ENCODE measurements at places on chromosomes 3 and 15.

- DNase-seq: no peak
These were observed 748.4 kb upstream of the GRM7 start for GRCh38 chr3:6112546-6112945.

- DNase-seq: no peak
These were observed 33.4 kb upstream of the PSMD6 start for GRCh38 chr3:64056606-64057180.

- no peak for DNase-seq
These were observed 229.2 kb downstream of the SQOR start for GRCh38 chr15:45863881-45864580.

DNA sequence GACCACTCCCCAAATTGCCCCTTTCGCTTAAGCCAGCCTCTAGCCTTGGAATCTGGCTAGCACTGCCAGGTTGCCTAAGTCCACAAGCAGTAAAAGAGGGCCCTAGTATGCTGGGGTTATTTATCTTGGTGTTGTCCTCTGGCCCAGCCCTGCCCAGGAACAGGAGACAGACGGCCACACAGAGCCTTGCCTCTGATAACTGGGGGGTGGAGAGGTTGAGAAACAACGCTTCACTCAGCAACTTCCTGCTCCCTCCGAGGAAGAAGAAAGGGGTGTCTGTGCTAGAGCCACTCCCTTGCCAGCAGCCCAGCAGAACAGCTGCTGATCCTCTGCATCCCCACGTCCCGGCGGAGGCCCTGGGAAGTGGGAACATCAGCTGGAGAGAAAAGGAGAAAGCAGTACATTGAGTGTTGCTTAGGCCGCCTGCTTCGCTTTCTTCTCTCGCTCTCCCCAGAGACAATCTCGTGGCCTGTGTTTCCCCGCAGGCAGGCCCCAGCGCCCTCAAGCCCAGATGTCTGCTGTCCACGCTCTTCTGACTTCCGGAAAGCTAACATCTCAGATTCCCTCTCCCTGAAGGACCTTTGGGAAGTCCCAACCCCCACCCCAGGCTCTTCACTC is 22.6 kb upstream of the C3orf70 start:
- peak; percentile 86 for DNase-seq

- DNase-seq: no peak
These were observed 69.5 kb upstream of the VGLL4 start for GRCh38 chr3:11713171-11713570.

- DNase-seq: no peak
These were observed 117.7 kb downstream of the CD47 start for GRCh38 chr3:107973152-107973551.

DNA sequence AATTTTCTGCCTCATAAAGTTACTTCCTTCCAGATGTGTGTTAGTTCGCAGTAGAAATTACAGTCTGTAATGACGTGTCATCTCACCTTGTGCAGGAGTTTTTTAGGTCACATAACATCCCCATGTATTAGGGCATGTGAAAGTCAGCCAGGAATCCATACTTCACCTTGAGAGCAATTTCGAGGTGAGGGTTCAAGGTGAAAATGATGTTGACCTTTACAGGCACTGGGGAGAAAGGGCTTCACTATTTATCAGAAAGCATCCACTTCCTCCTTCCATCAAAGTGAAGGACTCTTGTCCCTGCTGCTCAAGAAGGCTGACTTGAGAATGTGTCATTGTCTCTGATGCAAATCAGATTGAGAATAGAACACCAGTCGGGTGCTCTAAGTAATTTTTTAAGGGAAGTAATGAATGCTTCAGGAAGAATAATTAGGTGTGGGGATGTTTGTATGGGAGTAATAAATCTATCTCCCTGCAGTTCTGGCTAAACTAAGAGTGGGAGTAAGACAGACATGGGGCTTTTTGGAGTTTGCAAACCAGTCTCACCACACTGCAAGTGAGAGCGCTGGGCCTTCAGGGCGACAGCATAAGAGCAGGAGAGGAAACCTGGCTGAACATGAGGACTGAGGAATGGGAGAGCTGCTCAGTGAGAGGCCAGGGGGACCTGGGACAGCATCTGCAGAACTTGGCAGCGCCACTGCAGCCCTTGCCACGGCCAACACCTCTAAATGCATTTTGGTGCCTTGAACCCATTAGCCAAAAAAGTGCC is 85.9 kb upstream of the IL12A start:
- no peak for DNase-seq

- no peak for DNase-seq
These were observed 18.1 kb downstream of the POLG start for GRCh38 chr15:89316504-89316903.

- DNase-seq: no peak
These were observed 497.8 kb downstream of the NAALADL2 start for GRCh38 chr3:175356899-175357324.

DNA sequence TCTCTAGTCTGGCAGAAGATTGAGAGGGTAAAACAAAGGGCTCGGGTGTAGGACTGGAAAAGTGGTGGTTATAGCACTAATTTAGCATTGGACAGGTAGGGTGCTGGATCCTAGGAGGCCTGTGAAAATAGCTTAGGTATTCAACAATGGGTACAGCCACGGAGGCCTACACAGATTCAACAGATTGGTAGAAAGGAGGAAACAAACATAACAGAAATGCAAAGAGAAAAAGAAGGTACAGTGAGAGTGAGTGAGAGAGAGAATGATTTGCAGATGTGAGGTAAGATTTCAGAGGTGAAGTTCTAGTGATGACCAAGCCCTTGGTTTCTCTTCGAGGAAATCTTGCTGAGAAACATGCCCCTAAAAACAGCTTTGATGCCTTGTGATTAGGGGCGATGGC is 37.9 kb downstream of the ADIPOQ start:
- DNase-seq: no peak

DNA sequence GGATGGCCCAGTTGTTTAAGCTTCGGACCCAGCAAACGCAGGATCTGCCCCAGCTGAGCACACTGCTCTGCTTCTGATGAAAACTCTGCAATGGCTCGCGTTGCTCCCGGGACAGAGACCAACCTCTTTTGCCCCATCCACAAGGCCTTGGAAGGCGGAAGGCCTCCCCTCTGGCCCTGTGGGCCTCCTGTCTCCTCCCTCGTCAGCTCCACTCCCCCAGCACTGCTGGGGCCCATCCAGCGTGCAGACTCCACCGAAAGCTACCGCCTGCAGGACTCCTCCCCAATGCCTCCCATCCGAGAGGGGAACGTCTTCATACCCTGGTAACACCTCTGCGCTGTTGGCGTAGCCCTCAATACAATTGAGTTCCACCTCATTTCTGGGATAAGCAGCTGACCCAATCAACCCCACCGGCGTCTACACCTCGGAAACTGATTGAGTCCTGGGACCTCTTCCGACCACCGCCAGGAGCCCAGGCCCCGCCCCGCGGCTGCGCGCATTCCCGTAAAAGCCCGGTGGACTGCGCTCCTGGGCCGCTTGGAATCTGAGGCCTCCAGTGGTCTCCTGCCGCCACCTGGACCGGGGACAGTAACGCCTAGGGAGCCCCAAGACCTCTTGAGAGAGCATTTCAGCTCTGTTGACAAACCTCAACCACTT is at the start of gene PRR23E:
Gene PRR23E (plus strand): TSS at position 556 of the 657 bp plus-strand sequence. CDS start 3,555 bp downstream, outside the sequence.
- no peak for DNase-seq

- DNase-seq: no peak
These were observed 307.5 kb downstream of the EDEM1 start for GRCh38 chr3:5494905-5495519.

DNA sequence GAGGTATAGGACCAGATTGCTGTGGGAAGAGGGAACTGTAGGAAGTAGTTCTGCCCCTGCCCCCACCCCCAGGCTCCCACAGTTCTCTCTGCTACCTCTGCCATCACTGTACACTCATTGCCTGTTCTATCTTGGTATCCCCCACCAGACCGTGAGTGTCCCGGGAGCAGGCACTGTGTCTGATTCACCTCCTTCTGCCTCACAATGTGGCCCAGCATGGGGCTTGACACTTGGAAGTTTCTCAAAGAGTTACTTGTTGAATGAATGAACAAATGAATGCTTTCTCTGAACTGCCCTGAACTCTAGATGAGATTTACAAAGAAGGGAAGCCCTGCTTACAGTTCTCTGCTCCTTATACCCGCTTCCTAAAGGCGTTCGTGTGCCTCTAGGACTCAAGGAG is 27.1 kb upstream of the PIK3CB start:
- DNase-seq: no peak

DNA sequence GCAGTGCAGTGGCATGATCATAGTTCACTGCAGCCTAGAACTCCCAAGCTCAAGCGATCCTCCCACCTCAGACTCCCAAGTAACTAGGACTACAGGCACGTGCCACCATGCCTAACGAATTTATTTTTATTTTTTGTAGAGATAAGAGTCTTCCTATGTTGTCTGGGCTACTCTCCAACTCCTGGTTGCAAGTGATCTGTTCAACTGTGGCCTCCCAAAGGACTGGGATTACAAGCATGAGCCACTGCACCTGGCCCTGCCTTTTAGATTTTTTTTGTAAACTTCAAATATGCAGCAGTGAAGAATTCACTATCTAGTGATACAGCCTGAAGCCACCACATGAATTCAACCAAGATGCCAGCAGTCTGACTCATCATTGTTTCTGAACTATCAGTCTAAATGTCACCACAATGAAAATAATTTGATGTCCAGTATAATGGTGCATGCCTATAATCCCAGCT is 32.7 kb downstream of the UBXN7 start:
- peak; percentile 63 for DNase-seq

- DNase-seq: no peak
These were observed 311.3 kb downstream of the PLCL2 start for GRCh38 chr3:17195856-17196604.

- DNase-seq: peak; percentile 37
These were observed 681.3 kb downstream of the ROBO1 start for GRCh38 chr3:79086514-79086913.

DNA sequence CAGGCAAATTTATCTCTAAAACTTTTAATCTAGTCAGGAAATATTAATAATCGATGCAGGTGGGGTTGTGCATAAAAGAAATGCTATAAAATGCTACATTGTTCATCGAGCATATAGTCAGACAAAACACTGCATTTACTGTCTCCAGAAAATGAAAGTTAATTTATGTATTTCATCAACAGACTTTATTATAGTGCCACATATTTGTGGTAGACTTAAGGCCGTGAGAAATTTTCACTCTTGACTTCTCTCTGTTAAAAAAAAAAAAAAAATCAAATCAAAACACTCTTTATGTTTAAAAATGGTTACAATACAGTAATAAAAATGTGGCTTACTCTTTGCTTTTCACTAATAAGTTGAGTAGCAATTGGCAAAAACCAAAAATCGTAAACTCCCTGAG is 67.4 kb downstream of the RBMS3 start:
- DNase-seq: no peak

DNA sequence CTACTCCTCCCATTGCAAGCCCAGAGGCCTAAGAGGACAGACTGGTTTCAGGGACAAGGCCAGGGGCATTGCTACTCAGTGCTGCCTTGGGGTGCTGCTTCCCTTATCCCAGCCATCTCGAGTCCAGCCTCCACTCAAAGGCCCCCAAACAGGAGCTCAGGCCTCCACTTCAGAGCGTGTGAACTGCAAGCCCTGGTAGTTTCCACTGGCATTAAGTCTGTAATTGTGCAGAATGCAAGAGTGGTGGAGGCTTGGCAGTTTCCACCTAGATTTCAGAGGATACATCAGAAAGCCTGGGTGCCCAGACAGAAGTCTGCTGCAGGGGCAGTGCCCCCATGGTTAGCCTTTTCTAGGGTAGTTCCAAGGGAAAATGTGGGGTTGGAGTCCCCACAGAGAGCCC is 192.8 kb upstream of the ST8SIA2 start:
- DNase-seq: no peak

DNA sequence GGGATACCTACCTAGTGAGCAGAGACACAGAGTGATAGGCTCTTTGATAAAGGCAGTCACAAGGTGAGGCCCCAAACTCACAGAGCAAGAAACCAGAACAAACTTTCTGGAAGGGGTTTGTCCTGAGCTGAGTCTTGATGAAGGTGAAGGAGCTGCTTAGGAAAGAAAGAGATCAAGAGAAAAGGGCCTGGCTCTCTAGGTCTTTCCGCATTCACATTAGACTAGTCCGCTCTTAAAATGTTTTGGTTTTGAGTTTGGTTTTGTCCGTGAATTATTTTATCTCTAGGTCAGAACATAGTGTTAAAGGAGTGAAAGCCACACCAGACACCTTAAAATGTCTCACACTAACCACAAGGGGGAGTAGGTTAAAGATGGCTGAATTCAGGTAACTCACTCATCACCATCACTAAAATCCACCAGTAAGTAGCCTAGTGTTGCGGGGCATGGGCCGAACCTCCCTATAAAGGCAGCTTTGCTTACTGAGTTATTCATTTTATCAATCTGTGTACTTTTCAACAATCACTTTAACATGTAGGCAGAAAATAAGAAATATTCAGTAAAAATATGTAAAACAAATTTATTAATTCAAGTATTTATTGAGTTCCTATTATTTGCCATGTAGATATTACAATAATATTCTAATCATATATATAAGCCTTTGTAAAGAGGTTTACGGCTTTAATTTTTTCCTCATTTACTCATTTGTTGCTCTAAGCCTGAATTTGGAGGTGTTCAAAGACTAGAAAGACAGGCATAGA is 121.5 kb upstream of the TSC22D2 start:
- DNase-seq: peak; percentile 62

DNA sequence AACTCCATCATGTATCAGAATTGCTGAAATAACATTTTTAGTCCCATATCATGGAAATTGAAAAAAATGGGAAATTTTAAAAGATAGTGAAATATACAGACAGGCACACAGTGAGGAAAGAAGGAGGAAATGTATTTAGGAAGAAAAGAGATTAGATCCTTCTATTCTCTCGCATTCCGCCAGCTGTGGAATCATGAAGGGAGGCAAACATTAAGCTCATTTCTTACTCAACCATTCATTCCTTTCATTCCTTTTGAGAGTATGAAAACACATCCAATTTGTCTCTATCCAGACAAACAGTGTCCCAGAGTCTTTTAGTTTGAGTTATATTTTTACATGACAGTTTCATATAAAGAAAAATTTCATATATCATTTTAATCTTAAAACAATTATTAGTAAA is 52.5 kb upstream of the KCNMB2 start:
- DNase-seq: no peak

- peak; percentile 11 for DNase-seq
These were observed at the start of gene TIMP4 for GRCh38 chr3:12158387-12159226. Gene TIMP4, minus strand, starts transcription at chr3:12158912. Its CDS starts 72 bp downstream, at chr3:12158840.

GRCh38 chr15:23646165-23647000 is 1.3 kb downstream of the MAGEL2 start:
- DNase-seq: no peak

- no peak for DNase-seq
These were observed 33.2 kb downstream of the SIDT1 start for GRCh38 chr3:113565555-113565954.

- DNase-seq: peak; percentile 73
These were observed at the start of gene CD80 for GRCh38 chr3:119559441-119559963. Gene CD80, minus strand, starts transcription at chr3:119559614. Its CDS starts 1,886 bp downstream, at chr3:119557728.

GRCh38 chr3:185715091-185715490 is 109.8 kb downstream of the IGF2BP2 start:
- DNase-seq: no peak

DNA sequence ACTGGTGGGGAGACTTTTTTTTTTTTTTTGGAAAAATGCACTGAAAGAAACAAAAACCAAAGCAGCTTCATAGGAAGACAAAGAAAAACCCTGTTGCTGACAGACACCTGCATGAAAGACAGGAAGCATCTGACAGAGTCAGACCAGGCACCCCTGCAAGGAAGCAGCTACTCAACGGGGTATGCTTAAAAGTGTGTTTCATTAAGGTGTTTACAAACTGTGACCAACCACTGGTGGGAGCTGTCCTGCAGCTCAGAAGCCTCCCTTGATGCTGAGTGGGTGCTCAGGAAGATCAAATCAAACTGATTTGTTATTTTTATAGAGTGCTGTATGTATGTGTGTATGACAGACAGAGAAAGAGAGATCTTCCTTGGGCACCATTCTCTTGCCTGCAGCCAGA is 34.7 kb upstream of the AGBL1 start:
- no peak for DNase-seq

Measured in erythroblast (primary cell).